DND-41 (cell line): ENCODE measurements at places on chromosomes 6 and 20.

DNA sequence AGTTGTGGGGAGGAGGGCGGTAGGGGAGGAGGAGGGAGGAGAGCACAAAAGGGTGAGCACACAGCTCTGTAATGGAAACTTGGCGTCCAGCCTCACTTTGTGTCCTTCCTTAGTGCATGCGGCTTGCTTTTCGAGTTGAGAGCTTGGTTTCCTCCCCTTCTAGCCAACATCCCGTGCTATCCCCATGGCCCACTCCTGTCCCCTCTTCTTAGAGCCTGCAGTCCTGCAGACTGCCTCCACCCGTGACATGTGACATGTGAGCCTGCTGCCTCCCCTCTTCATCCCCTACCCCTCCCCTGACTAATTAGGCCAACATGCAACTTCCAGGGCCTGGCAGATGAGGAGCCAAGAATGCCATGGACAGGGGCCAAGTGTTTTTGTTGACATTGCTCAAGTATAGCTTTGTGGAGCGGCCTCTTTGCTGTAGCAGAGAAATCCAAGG is 63.2 kb downstream of the SLC24A3 start:
- DNase-seq: no peak

- no peak for DNase-seq
Measured at GRCh38 chr6:7016226-7016625, 91.5 kb upstream of the RREB1 start.

DNA sequence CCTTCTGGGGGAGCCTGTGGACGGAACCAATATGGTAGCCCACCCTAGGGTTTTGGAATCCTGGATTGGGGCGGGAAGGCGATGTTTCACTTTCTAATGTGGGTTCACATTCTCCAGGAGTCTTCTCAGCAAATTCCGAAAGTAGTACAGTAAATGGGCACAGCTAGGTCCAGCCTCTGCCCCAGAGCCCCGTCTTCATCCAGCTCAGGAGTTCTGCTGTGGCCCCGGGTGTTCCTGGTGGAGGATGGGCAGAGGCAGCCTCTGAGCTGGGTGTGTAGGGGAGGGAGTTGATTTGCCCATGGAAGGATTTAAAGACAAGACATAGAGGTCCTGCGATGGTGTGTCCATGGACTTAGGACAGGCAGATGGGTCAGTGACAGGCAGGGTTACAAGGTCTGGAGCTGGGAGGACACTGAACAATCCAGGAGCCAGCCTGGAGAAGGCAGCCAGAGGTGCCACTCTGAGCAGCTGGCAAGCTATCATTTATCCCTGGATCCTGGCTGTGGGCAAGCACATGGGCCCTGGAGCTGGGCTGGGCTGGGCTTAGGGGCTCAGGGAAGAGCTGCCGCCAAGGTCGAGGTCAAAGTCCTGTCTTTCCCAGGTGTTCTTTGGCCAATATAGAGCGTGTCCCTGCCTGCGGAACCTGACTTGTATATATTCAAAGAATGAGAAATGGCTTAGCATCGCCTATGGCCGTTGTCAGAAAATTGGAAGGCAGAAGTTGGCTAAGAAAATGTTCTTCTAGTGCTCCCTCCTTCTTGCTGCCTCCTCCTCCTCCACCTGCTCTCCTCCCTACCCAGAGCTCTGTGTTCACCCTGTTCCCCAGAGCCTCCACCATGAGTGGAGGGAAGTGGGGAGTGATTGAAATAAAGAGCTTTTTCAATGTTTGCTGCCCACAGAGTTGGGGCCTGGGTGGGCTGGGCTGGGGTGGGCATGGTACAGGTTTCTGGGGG is 6.7 kb downstream of the CLPSL1 start:
- no peak for DNase-seq

- no peak for DNase-seq
Measured at GRCh38 chr6:167030222-167031072, 31.2 kb downstream of the CEP43 start.
